Esophagus muscularis mucosa (tissue), 4 donors: ENCODE measurements at places on chromosomes 12 and 14. TPM values are rescaled to one million over a fixed set of nuclear protein-coding genes. Genes with fewer than 3 reads are reported as not detected.

GRCh38 chr14:64417771-64418125, 29.6 kb downstream of the MTHFD1 start:
- no peak overlapping the region for H3K4me3 ChIP-seq
- DNase-seq: no peak
- peaks cover 72% of the 10 kb centered on the region for H3K36me3 ChIP-seq

The ATXN7L3B gene
- total RNA-seq: 18.7 TPM

The SARNP gene
- 67.3 TPM for total RNA-seq

DNA sequence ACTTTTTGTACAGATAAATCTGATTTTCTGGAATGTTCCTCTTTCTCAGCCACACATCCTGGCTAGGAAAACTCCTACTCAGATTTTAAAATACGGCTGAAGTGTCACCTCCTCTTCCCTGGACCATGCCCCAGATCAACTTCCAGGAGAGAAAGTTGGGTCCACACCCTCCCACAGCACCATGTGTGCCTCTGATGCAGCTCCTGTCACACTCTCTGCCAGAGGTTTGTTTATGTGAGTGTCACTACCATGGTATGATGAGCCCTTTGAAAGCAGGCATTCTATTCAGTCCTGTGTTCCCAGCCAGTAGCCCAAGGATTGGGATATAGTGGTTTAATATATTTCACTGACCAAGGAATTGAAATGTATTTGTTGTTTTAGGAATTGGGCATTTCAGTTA, 287.2 kb upstream of the ATP2B1 start:
- no peaks in the 10 kb centered on the region for H3K36me3 ChIP-seq
- H3K27ac ChIP-seq: no peak overlapping the region
- no peaks in the 10 kb centered on the region for H3K27me3 ChIP-seq
- H3K4me1 ChIP-seq: no peaks in the 10 kb centered on the region

- peaks cover 86% of the 10 kb centered on the region for H3K36me3 ChIP-seq
- H3K4me1 ChIP-seq: no peaks in the 10 kb centered on the region
- H3K4me3 ChIP-seq: no peak overlapping the region
- H3K27ac ChIP-seq: no peak overlapping the region
- no peak for DNase-seq
Measured at GRCh38 chr14:21467616-21468015, 9.1 kb downstream of the RAB2B start.

The PTPN21 gene
- total RNA-seq: 46.5 TPM
